ENCODE measurements at places on chromosomes 7 and 10.

- DNase-seq: no peak
Observed at GRCh38 chr7:43879477-43879876, 10.2 kb upstream of the MRPS24 start.

- DNase-seq: no peak
Observed at GRCh38 chr10:77887631-77888355, 38.8 kb downstream of the DLG5 start.

- no peak for DNase-seq
Observed at GRCh38 chr7:136163340-136163801, 186.2 kb upstream of the MTPN start.

GRCh38 chr10:103542764-103543616 is 49.5 kb downstream of the NEURL1 start:
- DNase-seq: no peak

- DNase-seq: no peak
Observed at GRCh38 chr7:116670409-116671015, 1.5 kb upstream of the MET start.

DNA sequence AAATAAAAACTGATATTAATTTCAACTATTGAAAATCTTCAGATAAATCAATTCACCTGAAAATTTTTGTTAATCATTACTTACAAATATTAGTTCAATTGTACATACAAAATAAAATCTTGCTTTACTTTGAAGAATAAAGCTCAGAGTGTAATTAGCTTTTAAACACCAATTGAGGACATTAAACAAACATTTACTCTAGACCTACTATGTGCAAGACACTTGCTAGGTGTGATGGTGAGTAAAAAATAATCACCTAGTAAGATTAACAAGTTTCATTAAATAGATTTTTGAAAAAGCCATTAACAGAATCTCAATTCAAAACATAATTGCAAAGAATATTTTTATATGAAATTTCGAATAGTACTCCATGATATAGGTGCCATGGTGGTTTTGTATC is 3.9 kb upstream of the MLLT10 start:
- no peak for DNase-seq

DNA sequence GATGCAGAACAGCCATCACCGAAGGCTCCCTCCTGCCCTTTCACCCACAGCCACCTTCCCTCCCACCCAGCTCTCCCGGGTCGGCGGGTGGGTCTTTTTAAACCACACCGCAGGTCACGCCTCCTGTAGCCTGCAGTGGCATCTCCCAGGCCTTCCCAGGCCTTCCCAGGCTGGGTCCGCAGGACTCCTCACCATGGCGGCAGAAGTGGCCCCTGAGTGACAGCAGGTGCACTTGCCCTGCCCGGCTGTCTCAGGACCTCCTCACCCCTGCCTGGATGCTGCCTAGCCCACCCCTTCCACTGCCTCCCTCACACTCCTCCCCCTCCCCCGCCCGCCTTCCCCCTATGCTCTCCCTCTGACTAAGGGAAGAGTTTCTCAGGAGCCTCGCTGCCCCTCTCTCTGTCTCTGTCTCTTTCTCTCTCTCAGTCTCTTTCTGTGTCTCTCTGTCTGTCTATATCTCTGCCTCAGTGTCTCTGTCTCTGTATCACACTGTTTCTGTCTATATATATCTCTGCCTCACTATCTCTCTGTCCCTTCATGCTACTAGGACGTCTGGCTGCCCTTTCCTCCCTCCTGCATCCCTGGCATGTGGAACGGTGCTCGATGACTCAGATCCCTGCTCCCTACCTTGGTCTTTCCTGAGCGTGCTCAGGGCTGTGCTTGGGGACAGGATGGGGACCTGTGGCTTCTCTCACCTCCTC is 57.5 kb downstream of the GLRX3 start:
- no peak for DNase-seq

GRCh38 chr7:131674131-131674530 is 117.7 kb upstream of the PODXL start:
- no peak for DNase-seq

DNA sequence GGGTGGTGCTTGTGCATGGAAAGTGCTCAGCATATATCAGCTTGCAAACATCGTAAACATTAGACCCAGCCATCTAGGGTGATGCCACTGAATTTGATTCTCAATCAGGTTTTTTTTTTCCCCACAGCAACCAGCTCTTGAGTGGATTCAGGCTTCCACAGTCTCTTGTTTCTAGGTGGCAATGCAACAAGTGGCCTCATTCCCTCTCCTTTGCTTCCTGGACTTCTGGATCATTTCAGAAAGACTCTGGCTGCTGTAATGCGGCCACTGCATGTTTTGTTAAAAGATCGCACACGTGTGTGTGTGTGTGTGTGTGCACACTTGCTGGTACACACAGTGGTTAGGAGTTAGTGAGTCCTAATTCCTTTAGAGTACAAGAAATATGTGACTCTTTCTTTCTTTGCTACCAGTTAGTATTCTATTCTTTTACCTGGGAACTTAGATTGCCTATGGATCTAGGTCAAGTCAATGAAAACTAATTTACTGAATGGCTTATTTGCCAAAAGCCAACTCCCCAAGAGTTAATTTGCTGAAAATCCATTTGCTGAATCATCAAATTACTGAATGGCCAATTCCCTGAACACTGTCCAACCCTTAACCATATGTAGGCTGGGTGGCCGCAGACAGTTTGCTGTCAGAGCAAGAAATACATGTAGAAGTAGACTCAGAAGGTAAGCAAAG is 222.5 kb downstream of the CCSER2 start:
- no peak for DNase-seq

GRCh38 chr10:370449-370825 is 235.2 kb downstream of the ZMYND11 start:
- no peak for DNase-seq

GRCh38 chr7:82359426-82359825 is 84.2 kb downstream of the CACNA2D1 start:
- DNase-seq: no peak

- no peak for DNase-seq
Observed at GRCh38 chr10:85635650-85636049, 730.9 kb downstream of the GRID1 start.

- peak; percentile 72 for DNase-seq
Observed at GRCh38 chr7:105656922-105657521, 75.7 kb upstream of the EFCAB10 start.

DNA sequence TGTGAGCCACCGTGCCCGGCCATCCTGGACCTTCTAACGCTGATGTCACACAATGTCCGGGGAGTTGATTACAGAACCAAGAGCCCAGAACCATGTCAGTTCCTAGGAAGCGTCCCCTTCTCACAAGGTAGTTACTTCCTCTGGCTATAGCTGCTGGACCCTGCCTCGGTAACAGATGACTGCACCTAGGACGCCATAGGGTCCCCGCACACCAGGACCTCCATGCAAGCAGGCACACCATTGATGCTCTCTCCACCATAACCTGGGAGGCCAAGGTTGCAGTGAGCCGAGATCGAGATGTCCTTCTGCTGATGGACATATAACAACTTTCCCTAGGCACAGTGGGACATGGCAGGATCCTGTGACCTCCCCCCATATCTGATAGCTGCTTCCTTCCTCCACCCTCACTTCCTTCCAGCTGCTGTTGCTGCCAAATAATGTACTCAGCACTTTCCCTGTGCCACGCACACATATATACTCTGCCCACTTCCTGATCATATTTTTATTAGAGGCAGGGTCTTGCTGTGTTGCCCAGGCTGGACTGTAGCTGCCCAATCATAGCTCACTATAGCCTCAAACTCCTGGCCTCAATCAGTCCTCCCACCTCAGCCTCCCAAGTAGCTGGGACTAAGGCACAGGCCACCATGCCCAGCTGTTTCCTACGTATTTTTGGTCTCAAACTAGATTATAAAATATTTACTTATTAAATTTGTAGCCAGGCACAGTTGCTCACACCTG is 3.5 kb upstream of the SNX8 start:
- no peak for DNase-seq

DNA sequence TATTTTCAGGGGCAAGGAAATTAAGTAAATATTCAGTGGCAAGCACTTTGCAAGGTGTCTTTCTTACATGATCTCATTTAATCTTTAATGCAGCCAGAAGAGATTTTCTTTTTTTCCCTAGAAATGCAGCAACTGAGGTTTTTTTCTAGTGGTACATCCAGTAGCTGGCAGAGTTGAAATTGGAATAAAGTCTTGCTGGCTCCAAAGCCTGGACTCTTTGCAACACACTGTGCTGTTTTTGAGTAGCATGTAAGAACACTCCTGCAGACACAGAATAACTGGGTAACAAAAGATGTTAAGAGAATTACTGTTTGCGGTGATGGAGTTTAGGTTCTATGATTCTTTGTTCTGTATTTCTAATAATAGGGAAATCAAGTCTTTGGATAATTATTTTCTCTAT is 123.6 kb downstream of the PON1 start:
- DNase-seq: no peak

GRCh38 chr10:125883211-125883610 is 2.1 kb upstream of the DHX32 start:
- no peak for DNase-seq

DNA sequence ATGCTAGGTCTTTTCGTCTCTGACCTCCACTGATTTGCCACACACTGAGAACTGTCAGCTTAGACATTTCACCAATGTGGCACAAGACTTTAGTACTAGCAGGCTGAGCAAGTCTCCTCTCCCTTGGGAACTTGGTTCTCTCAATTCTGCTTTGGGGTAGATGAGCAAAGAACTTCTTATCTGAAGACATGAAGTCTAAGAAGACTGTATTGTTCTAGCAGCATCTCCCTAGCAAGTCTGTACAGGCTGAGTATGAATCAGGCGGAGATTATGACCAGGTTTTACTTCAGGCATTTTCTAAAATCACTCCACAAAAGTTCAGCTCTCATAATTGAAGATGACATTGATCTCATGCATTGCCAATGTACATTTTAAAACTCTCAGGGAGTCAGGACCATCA is 23.8 kb upstream of the STN1 start:
- DNase-seq: no peak

DNA sequence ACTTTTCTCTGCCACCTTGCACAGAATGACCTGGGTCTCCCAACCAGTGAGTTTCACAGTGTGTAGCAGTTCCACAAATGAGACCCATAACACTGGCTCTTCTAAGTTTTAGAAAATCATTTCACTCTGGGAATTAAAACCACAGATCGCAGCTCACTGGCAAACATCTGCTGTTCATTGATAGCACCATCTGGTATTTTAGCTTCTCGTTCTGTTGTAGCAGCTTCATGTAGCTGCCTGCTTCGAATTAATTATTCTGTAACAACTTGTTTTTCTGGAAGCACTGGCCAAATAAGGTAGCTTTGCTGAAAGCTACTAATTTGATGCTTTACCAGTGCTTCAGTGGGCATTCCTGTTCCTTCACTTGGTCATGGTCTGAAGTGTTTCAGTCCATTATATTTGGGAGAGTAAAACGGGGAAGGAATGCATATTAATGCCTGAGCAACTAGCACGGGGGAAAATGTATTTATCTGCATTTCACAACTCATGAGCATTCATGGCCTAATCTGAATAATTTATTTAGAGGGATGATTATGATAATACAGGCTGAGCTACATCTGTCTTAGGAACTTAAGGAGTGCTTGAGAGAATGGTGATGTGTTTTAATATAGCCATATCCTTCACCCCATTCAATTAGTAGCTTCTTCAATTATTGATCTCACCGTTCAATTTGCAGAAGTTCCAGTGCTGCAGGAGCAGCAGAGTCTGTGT is 447.4 kb downstream of the XPNPEP1 start:
- DNase-seq: no peak

- no peak for DNase-seq
Observed at GRCh38 chr10:77350134-77350533, 287.5 kb downstream of the KCNMA1 start.

GRCh38 chr10:121113385-121113696 is 262.2 kb downstream of the WDR11 start:
- no peak for DNase-seq

- no peak for DNase-seq
Observed at GRCh38 chr10:107013258-107014006, 151.1 kb downstream of the SORCS1 start.

GRCh38 chr10:49128854-49129253 is 5.0 kb downstream of the FAM170B start:
- DNase-seq: no peak

DNA sequence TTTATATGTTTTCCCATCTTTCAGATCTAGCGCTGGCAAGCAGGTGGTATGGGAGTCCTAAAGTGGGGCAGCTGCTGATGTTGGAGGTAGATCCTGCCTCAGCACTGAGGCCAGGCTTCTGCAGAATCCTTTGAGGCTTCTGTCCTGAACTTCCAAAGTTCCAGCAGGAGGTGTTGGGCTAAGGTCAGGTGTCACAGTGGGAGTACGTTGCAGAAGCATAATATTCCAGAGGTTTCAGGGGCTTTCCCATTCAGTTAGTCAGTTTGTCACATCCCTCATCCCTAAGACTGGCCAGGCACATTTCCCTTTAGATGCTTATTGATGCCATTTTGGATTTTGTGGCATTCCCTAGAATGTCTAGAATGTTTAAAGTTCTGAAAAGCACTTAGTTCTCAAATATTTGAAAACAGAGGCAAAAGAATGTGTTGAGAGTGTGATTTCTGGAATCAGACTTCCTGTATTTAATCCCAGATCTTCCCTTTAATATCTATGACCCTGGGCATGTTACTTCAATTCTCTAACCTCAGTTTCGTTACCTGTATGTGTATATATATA is 319.1 kb upstream of the PHYHIPL start:
- no peak for DNase-seq

DNA sequence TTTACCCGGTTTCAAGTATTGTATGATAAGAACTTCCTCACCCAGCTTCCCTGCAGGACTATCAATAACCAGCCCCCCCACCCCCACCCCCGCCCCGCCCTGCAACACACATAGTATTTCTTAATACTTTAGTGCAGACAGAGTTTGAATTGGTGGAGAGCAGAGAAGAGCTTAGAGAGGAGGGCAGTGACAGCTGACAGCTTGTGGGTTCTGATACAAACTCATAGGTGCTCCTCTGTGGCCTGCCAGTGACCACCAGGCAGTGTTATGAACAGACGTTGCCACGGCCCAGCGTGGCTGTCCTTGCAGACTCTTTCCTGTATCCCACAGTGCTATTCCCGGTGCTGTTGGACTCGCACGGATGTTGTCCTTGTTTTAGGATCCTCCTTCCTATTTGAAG is 186.9 kb upstream of the ADO start:
- no peak for DNase-seq

GRCh38 chr10:42999385-43000020 is 77.4 kb upstream of the RET start:
- no peak for DNase-seq
